ENCODE measurements at places on chromosomes 1 and 21. TPM values are rescaled to one million over a fixed set of nuclear protein-coding genes. Genes with fewer than 3 reads are reported as not detected.

Gene TNFSF4
- total RNA-seq, result 0.22 TPM

Gene BTBD8
- 4.5 TPM for total RNA-seq

Gene ELAPOR1
- total RNA-seq, result 0.30 TPM

Gene ENAH
- 195 TPM for total RNA-seq

Gene SELP
- 10.6 TPM for total RNA-seq

GRCh38 chr1:223500560-223501425, 107.6 kb downstream of the CCDC185 start:
- no peak for DNase-seq

GRCh38 chr1:67729872-67730271, 44.9 kb downstream of the GADD45A start:
- no peak for DNase-seq

DNA sequence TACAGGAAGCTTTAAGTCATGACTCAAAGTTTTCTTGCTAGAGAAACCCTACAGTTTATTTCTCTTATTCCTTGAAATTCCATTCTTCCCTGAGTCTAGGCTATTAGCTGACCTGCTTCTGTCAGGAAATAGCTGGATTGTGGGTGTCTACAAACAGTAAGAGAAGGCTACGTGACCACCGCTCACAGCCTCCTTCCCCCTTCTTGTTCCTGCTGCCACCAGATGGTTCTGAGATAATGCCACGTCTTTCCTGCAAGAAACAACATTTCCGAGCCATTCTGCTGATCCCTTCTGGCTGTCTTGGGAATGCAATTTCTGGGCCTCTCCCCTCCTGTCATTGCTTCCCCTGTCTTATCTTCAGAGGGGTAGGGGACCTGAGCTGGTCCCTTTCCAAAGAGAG, 128.9 kb upstream of the SGIP1 start:
- DNase-seq, result no peak

- DNase-seq, result no peak
These were observed 338.1 kb downstream of the SEC16B start for GRCh38 chr1:177631770-177632169.

GRCh38 chr1:181424786-181425403, 58.4 kb upstream of the CACNA1E start:
- peak; percentile 81 for DNase-seq

- DNase-seq, result no peak
These were observed 931.0 kb downstream of the NCAM2 start for GRCh38 chr21:21929226-21929625.

- no peak for DNase-seq
These were observed 462 bp upstream of the RXRG start for GRCh38 chr1:165445388-165445787.

DNA sequence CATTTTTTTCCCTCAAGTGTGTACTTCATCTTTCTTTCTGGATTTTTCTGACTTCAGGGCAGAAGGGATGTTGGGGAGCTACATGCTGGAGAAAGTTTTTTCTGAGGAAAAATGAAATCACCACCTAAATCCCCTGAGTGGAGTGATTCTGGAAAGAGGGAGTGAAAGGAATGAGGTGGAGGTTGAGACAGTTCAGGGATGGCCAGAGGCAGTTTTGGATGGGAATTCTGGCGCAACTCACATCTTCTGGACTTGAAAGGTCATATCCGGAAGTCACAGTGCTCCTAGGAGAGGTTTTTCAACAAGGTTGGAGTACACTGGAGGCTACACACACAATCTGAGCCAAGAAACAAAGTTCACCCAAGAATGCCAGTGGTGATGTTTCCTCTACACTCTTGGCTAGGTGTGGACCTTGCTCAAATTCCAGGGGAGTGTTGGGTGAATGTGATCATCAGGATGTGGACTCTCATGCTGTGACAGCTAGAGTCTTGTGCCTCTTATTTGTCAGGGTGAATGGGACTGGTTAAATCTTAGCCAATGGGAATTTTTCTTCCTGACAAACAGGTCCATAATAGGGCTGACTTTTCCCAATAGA, 161.5 kb downstream of the HLX start:
- no peak for DNase-seq

GRCh38 chr1:167876597-167877175, 37.2 kb downstream of the ADCY10 start:
- DNase-seq, result no peak

All from cardiac septum (tissue), 1 donor.